ENCODE measurements at places on chromosomes 7 and 10.
A peak's percentile ranks its signal among the peaks of the same experiment; 100 is the strongest.

DNA sequence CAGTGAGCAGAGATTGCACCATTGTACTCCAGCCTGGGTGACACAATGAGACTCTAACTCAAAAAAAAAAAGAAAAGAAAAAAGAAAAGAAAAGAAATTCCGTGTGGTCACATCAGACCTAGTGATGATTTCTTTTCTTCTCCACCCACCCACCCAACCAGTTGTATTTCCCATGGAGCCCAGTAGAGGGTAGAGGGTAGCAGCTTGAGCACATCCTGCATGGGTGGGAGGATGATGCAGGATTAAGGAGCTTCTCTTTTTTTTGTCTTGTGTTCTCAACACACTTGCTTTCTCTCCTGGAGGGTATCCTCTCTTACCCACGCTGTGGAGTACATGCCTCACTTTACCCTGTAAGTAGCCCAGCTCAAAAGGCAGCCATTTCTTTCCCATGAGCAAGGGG, 118.6 kb upstream of the CARD11 start:
- no peak for DNase-seq

GRCh38 chr7:111835066-111835465, 272.8 kb upstream of the IMMP2L start:
- DNase-seq, result no peak

DNA sequence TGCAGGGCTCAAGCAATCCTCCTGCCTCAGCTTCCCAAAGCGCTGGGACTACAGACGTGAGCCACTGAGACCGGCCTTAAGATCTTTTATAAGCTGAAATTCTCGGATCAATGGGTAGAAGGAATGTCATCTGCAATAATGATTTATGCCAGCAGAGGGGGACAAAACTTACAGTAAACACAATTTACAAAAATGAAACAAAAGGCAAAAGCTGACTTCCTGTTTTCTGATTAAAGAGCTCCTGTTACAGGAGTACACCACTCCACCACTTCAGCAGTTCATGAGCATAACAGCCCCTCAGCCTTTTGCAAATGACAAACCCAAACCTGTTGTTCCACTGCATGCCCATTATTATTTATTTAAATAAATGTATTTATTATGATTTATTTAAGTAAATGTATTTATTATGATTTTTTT, 88.5 kb upstream of the ATP6V0A4 start:
- DNase-seq, result peak; percentile 50

GRCh38 chr7:130853503-130854279, 119.7 kb upstream of the KLF14 start:
- DNase-seq, result no peak

GRCh38 chr7:123749537-123749857, 694 bp upstream of the WASL start:
- no peak for DNase-seq

DNA sequence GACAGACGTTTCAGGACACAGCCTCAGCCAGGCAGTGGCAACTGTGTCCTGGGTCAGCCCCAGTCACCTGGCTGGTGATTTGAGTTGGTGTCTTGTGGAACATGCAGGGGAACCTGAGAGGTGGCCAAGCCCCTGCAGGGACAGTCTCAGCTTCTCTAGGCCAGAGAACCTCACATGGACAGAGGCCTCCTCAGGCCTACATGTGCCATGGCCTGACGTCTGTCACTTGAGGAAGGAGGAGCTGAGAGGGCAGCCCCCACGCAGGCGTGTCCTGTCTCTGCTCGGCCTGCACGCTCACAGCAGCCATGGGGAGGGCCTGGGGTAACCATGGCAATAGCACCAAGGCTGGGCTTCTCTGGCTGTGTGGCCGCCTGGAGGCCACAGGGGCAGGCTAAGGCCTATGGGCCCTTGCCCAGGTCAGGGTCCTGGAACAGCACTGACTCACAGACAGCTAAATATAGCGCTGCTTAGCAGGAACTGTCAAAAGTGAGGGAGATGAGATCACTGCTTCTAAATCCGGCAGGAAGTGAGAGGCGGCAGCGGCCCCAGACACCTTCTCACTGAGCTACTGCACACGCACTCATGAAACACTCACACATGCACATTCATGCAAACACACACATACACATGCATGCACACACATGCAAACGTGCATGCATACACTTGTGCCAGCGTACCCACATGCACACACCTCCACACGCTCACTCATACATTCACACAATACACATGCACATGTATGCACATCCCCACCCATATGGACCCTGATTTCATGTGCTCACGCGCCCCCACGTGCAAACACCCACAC, 57.0 kb downstream of the YKT6 start:
- no peak for DNase-seq

Data from hematopoietic multipotent progenitor cell treated with erythropoietin and hydrocortisone succinate and interleukin-3 and kit ligand, for 17 days (in vitro differentiated cells).